Cerebellar nuclear complex (tissue), 1 donor: ENCODE measurements at places on chromosomes 5 and 9.

DNA sequence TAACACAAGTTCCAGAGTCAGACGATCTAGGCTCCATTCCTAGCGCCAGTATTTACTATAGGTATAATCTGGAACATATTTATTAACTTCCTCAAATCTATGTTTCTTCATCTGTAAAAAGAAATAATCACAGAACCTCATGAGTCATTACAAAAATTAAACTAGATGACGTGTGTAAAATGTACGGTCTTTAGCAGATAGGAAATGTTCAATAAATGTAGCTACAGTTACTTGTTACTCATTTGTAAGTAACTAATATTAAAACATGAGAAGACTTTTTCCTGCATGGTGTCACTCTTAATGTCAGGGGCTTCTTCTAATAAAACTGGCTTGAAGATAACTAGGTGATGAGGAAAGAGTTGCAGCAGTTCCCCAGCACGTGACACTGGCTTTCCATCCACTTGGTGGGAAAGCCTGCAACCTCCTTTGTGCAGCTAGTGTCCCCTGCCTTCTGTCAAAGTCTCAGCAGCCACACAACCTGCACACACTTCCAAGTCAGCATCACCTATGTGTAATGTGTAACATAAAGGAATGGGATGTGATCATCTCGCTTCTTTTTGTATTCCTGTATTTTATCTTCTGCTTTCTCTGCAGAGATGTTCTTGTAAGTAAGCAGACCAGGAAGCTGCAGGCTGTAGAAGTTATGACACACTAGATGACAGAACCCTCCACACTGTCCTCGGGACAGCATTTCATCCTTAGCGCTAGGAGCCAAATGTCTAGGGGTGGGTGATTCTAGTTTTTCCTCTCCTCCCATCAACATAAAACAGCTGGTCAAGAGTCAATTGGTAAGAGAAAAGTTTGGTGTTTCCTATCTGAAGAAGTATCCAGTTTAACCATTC is 1.8 kb upstream of the JAKMIP2 start:
- DNase-seq, result no peak

- DNase-seq, result no peak
Measured at GRCh38 chr9:91421971-91422757, 1.5 kb downstream of the NFIL3 start.

- DNase-seq, result no peak
Measured at GRCh38 chr5:124936626-124936933, 190.1 kb upstream of the ZNF608 start.

DNA sequence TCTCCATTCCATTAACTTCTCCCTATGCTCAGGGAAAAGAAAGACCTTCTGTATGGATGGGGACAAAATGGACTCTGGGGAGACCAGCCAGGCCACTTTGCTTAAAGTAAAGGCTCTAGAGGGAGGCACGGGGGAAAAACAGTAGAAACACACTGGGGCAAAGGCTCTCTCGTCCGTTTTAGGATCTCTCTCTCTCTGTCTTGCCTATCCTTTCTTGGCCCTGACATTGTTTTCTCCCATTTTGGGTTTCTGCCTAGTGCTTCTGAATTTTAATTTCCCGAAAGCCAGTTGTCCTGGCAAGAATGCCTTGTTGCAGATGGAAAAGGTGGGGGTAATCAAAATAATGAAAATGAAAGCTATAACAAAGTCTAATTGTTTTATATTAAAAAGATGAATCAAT is 28.2 kb downstream of the NMUR2 start:
- peak; percentile 52 for DNase-seq

DNA sequence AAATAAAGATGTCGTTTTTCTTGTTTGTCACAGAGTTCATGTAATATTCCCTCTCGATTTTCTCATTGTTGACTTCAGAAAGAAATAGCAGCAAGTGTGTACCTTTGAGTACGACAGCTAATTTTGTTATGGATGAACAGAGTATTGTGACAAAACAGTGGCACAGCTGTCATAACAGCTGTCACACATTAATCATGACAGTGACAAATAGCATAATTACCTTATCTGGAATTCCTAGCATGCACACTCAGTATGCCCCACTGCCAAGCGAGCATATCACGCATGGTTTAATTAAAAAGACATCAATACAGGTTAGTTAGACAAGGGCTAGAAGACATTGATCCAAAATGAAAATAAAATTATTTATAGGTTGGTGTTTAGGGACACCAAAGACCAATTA is 375.1 kb downstream of the SPATA31D1 start:
- no peak for DNase-seq

DNA sequence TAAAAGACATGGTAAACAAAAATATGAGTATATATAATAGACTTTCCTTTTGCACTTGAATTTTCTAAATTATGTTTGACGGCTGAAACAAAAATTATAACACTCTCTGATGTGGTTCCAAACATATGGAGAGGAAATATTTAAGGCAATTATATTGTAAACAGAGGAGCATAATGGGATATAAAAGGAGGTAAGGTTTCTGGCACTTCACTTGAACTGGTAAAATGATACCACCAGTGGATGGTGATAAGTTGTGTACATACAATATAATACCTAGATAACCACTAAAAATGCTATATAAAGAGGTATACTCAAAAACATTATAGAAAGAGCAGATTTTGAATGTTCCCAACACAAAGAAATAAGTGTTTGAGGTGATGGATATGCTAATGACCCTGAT is 192.9 kb upstream of the RAD23B start:
- DNase-seq, result no peak

DNA sequence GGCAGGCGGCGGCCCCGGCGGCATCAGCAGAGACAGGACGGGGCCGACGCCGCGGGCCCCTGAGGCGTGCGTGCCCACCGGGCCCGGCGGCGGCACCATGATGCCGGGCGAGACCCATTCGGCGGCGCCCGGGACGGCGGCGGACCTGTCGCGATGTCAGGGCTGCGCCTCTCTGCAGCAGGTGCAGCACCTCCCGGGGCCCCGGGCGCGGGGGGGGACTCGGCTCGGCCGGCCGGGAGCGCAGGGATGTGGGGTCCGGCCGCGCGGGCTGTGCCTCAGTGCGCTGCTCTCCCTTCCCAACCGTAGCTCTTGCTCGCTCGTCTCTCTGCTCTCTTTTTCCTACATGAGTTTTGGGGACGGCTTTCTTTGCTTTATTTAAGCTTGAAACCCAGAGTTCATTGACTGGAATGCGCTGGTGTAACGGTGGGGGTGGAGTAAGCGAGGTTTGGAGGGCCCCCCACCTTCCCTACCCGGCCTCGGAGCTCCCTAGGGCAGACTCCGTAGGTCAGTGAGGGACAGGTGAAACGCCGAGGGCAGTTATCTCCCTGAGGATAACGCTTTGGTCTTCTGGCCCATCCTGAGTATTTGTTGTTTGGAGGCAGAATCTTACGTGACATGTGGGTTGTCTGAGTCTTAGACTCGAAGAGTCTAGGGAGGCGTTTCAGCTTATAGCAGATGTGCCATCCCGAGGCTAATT is 490 bp downstream of the ICE1 start:
- no peak for DNase-seq

DNA sequence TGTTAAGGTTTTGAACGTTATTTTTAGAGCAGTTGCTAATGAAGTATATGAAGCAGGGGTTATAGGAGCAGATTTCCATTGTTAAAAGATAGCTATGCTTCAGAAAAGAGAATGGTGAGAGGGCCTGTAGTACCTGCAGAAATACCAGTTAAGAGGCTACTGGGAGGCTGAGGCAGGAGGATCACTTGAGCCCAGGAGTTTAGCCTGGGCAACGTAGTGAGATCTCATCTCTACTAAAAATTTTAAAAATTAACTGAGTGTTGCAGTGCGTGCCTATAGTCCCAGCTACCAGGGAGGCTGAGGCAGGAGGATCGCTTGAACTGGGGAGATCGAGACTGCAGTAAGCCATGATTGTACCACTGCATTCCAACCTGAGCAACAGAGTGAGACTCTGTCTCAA is 148.8 kb downstream of the ZCCHC7 start:
- DNase-seq, result no peak

- no peak for DNase-seq
Measured at GRCh38 chr5:72130351-72130761, 23.1 kb downstream of the MAP1B start.

- DNase-seq, result no peak
Measured at GRCh38 chr9:73183917-73184861, 32.5 kb downstream of the ANXA1 start.

DNA sequence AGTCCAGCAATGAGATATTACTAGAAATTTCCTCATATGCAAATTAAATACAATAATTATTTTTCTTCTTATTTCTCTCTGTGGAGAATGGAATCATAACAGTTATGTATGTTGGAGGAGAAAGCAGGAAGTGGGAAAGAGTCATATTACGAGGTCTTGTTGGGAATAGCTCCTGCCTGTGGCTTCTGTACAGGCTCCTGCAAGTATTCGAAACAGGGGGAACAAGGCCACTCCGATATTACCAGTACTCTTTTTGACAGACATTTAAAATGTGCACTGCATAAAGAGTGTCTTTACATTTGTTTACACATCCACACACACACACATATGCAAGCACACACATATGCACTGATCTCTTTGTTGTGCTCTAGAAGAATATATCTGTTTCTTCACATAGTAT is 812.0 kb upstream of the ZNF608 start:
- DNase-seq, result no peak

- DNase-seq, result no peak
Measured at GRCh38 chr9:84940294-84940693, 270.8 kb downstream of the NTRK2 start.

- no peak for DNase-seq
Measured at GRCh38 chr5:152185547-152186245, 219.4 kb downstream of the NMUR2 start.

- DNase-seq, result no peak
Measured at GRCh38 chr9:37001459-37001858, 32.6 kb downstream of the PAX5 start.

DNA sequence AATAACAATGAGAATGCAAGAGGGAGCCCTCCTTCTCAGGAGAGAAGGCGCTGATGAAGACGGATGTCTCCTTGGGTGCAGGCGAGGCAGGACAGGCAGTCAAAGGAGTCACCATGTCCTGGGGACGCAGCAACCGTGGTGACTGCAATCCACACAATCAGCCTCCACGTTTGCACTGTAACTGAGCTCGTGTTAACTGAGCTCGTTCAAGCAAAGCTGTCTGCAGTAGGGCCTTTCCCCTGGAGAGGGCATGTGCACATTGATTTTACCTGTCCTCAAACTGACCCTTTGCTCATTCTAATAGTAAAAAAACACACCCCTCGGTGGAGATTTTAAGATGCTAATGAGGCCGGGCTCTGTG is 2.8 kb downstream of the SARDH start:
- DNase-seq, result no peak

- no peak for DNase-seq
Measured at GRCh38 chr5:177361418-177362291, 3.9 kb downstream of the RGS14 start.

GRCh38 chr9:6827439-6828145 is 69.8 kb downstream of the KDM4C start:
- peak; percentile 72 for DNase-seq

DNA sequence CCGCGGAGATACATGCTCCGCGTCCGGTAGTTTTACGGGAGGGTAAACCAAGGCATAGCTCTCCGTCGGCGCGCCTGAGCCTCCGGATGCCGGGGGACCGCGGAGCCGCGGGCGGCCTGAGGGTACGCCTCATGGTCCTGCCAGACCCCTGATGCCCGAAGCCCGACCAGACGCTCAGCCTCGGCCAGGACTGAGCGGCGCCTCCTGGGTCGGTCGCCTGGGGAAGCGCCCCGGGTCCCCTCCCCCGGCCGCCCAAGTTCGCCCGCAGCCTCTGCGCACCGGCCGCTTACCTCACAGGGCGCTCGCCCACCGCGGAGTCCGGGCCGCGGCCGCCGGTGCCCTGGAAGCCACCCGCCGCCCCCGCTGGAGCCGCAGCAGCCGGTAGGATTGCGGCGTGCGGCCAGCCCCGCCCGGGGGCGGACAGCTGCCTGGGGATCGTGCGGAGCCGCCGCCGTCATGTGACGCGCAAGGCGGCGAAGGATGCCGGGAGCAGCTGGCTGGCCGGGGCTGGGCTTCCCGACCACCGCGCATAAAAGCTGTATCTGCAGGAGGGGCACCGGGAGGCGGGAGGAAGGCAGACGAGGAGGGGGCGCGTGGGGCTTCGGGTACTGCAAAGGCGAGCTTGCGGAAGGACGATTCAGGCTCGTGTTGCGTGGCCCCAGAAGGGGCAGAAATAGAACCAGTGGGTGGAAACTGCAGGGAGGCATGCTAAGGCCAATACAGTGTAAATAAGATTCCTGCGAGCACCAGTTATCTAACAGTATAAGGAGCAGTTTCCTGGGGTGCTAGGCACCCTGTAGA is at the start of gene FBXO10:
Gene FBXO10 (minus strand): TSS at position 460 of the 801 bp plus-strand sequence. CDS start 34,612 bp downstream, outside the sequence.
- no peak for DNase-seq

DNA sequence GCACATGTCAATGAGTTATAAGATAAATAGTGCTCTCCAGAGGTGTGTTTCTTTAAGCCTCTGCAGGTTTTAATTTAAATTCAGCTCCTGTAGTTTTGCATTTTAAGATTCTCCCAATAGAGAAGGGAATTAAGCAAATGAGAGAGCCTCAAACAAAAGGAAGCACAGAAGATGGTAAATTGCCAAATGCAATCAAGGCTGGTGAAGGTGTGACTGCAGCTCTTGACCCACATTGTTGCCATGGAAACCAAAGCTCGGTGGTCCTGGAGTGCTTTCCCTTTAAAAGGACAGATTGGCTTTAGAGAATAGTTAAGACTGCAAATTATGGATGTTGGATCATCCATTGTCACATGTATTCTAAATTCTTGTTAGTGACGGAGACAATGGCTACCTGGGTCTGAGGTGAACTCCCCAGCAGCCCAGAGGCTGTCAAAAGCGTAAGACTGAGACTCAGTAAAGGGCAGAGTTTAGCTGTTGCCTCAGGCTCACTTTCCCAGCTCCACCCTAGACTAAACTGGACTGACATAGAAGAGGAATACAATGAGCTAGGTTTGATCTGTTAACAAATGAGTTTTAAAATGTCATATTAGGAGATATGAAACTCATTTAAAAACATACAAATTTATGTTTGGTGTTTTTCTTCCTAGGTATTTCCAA is 12.3 kb downstream of the GAPT start:
- no peak for DNase-seq

- no peak for DNase-seq
Measured at GRCh38 chr9:38682713-38683112, 37.2 kb downstream of the FAM240B start.

DNA sequence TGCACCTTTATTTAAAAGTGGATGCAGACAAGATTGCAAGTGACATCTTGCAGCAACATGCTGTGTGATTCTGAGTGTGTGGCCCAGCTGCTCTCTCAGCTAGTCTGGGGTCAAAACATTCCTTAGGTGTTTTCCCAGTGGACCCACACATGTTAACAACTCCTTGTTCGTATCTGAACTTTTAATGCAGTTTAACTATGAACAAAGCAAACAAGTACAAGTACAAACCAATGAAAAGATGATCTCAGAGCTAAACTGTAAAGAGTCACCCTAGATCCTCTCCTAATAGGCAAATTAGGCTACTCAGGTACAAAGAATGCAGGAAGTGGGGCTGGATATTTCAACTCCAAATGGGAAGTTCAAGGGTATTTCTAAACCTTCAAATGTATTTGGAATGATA is 108.4 kb downstream of the ENTREP1 start:
- DNase-seq, result no peak

- no peak for DNase-seq
Measured at GRCh38 chr5:170297589-170298462, at the start of gene LCP2. LCP2 (minus strand) TSS chr5:170297777; CDS start chr5:170297611, 166 bp downstream.

GRCh38 chr9:20640331-20641187 is 18.3 kb upstream of the MLLT3 start:
- peak; percentile 72 for DNase-seq
